AG20443 (cell line): ENCODE measurements at places on chromosomes 7 and 10.

GRCh38 chr10:103897241-103897774, 20.7 kb downstream of the STN1 start:
- DNase-seq: peak; percentile 26

DNA sequence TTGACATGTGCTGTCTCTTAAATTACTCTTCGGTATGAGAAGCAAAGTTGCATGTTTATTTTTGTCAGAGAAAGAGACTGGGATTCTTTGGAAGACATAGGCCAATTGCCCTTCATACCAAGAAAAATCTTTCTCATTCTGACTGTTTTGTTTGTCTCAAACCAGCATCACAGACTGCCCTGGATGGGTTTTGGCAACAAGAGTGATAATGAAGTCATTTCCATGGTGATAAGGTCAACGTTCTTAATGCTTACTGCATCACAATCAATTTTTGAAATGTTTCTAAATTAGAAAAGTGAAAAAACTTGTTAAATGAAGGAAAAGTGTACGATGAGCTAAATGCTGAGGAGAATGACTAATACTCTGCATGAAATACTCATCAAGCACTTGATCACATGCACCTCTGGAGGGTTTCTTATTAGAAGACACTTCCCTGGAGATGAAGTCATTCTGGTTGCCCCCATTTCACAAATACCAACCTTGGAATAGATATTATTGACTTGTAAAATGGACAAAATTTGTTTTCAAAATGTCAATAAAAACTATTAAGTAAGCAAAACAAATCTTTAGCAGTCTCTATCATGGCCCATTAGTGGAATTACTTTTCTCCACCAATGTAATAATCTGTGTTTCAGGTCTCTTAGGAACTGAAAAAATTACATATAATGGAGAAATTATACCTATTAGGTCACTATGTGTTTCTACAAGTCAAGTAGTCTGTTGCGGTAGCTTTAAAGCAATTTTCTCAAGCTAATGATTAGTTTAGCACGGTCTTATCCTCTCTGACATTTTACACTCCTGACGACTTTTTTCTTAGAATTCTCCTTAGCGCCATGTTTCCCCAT, 19.9 kb upstream of the SEC61G start:
- no peak for DNase-seq

GRCh38 chr10:57627642-57628178, 640.0 kb downstream of the IPMK start:
- DNase-seq: no peak

GRCh38 chr7:19351341-19352304, 206.4 kb upstream of the FERD3L start:
- DNase-seq: no peak

DNA sequence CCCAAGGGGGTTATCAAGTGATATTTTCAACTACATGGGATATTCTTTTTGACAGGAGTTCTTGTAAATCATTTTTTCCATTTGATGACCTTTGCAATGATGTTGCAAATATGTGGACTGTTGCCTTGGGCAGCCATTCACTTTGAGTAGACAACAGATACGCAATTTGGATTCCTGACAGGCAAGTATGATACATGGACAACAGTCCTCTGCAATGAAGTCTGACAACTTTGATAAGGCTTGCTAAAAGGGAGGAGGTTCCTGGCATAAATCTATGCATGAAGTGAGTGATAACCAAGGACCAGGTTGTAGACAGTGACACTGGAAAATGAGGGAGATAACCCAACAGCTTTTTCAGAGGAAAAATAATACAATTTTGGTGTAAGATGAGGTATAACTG, 17.7 kb downstream of the LRRD1 start:
- no peak for DNase-seq

- DNase-seq: no peak
Observed at GRCh38 chr7:144384071-144384470, 19.4 kb downstream of the NOBOX start.

DNA sequence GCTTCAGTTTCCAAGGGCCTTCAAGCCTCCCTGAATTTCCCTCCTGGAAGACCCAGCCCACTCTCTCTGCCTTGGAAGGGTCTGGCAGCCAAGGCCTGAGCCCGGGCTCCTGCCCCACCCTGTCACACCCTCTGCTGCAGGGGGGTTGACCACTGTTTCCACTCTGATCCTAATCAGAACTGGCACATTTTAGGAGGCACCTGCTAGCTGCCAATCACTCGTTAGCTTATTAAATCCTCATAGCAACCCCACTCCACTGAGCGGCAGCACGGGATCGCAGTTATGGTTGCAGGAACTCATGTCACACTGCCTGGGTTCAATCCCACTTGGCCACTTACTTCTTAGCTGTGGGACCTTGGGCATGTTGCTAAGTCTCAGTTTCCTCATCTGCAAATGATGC, 12.9 kb downstream of the HSPB1 start:
- DNase-seq: no peak

DNA sequence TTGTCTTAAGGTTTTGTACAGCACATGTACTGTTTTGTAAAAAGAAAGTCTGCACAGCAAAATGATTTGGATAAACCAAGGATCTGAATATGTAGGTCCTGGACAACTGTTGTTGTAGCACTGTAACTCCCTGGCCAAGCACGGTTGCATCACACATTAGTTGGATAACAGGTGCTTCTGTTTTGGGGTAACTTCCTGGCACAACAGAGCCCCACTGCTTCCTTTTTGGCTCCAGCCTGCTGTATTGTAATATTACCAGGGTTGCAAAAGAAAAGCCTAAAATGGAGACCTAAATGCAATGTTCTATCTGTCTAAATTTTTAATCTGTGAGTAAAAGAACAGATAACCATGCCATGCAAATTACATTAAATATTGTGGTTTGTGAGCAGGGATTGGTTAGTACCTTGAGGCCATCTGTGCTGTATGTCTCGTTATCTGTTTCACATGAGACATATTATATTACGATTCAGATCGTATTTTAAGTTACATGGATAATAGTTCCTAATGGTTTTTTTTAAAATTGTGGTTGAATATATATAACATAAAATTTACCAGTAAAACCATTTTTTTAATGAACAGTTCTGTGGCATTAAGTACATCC, 27.5 kb upstream of the WAC start:
- no peak for DNase-seq

GRCh38 chr7:95279417-95279816, 44.9 kb downstream of the PON1 start:
- DNase-seq: no peak

DNA sequence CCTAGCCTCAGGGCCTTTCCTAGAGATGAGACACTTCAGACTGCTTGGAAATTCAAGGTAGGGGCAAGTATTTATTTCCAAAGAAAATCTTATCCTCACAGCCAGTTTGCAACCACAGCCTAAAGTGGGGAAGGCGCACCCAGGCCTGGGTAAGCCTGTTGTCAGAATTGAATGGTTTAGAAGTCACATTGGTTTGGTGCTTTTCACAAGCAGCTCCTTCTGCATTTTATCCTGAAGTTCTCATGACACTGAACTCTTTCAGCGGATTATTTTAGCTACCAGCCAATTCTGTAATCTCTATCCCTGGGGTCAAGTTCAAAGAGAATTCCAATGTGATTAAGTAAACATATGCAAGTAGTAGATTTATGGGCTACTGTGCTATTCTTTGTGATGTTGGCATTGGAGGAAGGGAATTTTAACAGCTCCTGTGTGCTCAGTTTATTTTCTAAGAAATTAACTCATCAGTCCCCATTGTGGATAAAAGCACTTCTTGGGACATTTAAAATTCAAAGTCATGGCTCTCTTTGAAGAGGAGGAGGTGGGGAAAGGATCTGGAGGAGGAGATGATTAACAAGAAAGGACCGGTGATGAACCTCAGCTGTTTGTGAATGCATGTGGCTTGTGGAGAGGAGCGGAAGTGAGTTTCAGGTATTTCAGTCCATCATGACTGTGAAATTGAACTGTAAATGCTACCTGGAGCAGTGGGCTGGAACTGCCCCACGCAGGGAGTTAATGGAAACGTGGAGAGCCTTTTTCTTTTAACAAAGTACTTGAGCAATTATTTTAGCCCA, 90.2 kb upstream of the CACUL1 start:
- DNase-seq: no peak

DNA sequence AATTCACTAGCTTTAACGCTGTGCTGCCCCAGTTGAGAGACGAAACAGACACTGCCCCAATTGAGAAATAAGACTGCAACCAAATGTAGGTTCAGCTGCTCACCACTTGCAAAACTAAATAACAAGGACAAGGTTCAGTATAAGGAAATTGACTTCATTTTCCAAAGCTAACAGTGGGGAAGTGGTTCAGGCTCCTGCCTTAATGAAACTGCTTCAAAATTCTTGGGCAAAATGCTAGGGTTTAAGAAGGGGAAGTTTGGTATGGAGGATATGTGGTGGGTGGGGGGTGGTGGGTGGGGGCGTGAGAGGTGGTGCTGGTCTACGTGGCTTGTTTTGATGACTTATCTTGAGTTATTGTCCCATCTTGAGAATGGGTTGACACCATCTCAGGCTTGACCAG, 21.8 kb downstream of the MRPL32 start:
- no peak for DNase-seq

GRCh38 chr7:84700563-84701370, 486.1 kb downstream of the SEMA3D start:
- no peak for DNase-seq

- no peak for DNase-seq
Observed at GRCh38 chr10:132137111-132138072, 49.4 kb upstream of the DPYSL4 start.

DNA sequence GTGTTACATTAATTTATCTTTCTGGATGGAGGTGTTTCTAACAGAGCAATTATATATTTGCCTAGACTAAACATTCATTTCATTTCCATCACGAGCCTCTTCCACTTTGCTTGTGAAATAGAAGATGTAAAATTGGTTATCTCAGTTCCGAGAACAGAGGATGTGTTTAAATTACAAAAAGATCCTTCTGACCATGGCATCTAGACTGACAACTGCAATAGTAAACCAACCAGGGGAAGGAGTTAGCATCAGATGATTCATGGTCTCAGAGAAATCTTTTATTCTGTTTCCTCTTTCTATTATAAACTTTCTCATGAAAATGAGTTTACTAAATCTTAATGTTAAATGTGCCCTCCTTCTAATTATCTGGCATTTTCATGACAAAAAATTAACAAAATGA, 149.8 kb upstream of the WDR11 start:
- no peak for DNase-seq

DNA sequence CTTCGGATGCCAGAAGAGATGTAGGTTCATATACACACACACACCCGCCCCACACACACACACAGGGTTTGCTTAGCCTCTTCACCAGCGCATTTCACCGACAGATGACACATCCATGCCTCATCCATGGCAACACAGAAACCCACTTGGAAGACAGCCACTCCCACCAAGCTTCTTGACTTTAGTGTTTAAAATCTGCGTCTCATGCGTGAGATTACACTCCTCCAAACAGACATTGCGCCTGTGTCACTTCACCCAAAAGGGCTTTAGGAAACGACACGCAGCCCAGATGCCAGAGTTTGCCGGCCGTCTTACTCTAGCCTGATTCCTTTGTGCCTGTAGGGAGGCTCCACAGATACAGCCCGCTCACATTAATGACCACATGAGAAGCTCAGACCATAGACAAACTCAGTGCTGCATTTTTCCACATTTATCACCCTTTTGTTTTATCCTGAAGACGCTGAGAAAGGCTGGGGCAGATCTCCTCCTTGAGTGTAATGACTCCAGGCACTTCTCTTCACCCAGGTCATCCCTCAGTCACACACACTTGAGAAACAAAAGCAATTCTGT, 73.8 kb downstream of the DIP2C start:
- peak; percentile 77 for DNase-seq

DNA sequence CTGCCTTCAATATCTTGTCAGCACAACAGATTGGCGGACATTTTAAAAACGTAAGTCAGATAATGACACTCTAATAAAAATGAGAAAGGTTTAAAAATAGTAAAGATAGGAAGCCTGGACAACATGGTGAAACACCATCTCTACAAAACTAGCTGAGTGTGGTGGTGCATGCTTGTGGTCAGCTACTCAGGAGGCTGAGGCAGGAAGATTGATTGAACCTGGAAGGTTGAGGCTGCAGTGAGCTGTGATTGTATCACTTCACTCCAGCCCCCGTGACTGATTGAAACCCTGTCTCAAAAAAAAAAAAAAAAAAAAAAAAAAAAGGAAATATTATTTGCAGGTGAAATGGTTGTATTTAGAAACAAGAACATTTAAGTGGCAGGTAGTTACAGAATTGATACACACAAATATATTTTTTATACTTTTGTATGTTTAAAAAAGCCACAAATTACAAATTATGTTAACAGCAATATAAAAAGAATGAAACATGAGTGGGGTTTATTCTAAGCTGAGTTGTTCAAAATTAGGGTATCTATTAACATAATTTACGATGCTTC, 141.9 kb downstream of the ADK start:
- DNase-seq: no peak

DNA sequence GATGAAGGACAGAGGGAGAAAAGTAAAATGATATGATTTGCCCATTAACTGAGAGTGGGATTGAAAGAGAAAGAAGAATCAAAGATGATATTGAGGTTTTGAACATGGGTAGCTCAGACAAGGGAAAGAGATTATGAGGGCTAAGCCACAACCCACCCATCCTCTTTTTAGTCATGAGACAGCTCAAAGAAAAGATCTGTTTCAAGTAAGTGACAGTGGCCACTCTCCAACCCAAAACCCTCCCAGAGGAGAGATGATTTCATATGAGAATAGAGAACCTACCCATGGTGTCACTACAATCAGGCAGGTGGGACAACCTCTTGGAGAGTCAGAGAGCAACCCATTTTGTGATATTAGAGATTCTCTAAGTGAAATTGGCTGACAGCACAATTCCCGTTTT, 32.2 kb downstream of the PLXNA4 start:
- DNase-seq: no peak

DNA sequence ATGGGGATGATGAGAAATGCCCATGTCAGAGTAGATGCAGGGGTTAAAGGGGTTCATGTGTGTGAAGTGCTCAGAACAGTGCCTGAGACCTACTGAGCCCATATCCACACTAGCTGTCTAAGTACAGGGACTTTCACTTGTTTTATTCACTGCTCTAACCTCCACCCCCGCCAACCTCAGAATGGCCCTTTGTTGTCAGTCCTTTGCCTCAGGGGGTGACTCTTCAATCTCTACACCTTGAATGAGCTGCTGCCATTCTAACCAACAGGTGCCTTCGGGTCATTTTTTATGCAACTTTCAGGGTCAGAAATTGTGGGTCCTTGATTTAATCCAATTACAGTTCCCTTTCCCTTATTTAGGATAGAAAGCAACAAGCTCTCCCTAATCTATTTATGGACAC, 26.2 kb downstream of the VSTM4 start:
- no peak for DNase-seq

DNA sequence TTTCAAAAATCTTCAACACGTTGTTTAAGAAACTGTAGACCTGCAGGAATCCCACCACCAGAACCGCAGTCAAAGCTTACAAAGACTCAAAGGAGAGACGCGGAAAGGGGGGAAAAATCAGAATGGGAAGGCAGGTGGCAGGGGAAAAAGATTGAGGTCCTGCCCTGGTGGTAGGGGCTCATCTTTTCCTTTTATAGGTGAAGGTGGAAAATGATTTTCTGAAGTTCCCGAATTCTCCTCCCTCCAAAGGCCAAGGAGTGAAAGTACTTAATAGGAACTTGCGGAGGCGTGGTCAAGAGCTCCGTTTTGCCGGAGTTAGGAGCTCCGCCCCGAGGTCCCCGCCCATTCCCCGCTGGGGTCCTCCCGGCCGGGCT, 724 bp downstream of the BBIP1 start:
- DNase-seq: peak; percentile 95

- no peak for DNase-seq
Observed at GRCh38 chr7:141452911-141453310, 98.3 kb upstream of the AGK start.
